ENCODE measurements at places on chromosomes 2 and 18.

- no peak for DNase-seq
Observed at GRCh38 chr2:191686729-191687128, 8.8 kb downstream of the NABP1 start.

- no peak for DNase-seq
Observed at GRCh38 chr2:172947461-172948153, 128.0 kb upstream of the MAP3K20 start.

GRCh38 chr2:46647766-46648742, 168.7 kb downstream of the TMEM247 start:
- DNase-seq, result no peak

DNA sequence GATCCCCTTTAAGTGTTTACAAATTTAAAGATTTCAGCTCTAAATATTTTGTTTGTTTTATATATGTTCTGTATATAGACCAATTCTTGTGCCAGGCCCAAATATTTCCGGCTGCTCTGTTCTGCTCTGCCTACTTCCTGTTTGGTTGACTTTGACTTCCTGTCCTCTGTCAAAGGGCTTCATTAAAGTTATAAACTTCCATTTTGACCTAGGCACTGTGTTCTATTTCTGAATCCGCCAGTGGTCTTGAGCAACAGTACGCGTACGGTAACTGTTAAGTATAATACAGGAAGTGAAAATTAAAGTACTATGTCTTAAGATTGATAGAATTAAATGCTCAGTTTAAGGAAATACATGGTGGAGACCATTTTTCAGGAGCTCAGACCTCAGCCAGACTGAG, 13.5 kb upstream of the REL start:
- DNase-seq, result no peak

DNA sequence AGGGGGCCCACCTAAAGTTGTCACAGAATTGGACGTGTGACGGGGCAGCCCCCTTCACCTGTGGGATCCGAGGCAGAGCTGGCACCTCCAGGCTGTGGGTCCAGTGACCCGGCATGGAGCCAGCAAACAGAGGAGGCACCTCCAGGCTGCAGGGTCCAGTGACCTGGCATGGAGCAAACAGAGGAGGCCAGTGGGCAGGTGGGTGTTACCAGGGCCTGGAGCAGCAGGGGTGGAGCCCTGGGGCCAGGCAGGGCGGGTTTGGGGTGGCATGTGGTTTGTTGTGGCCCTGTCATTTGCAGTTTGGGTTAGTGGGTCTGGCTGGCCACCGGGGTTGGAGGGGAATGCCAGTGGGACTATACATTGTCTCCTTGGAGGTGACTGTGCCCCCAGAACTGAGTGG, 68.2 kb downstream of the HPCAL1 start:
- no peak for DNase-seq

GRCh38 chr2:63189026-63189425, 138.4 kb downstream of the OTX1 start:
- no peak for DNase-seq

GRCh38 chr2:78887446-78887845, 138.1 kb upstream of the REG3G start:
- no peak for DNase-seq

DNA sequence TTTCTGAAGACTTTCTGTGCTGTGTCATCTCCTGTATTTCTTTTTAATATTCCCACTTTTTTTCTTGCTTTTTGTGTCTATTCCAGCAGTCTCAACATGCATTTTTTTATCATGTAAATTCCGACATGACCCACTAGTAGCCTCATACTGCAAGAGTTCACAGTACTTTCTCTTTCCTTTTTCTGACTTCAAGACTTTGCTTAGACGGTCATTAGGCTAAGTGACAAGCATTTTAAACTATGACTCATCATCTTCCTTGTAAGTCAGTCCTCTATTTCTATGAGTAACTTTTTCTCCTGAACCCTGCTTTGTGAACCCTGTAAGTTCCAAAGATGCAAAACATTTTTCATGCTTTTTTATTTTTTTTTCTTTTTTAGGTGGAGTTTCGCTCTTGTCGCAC, 381.2 kb downstream of the TXNL1 start:
- DNase-seq, result no peak

GRCh38 chr2:33126958-33127357, 180.2 kb downstream of the LTBP1 start:
- DNase-seq, result no peak

DNA sequence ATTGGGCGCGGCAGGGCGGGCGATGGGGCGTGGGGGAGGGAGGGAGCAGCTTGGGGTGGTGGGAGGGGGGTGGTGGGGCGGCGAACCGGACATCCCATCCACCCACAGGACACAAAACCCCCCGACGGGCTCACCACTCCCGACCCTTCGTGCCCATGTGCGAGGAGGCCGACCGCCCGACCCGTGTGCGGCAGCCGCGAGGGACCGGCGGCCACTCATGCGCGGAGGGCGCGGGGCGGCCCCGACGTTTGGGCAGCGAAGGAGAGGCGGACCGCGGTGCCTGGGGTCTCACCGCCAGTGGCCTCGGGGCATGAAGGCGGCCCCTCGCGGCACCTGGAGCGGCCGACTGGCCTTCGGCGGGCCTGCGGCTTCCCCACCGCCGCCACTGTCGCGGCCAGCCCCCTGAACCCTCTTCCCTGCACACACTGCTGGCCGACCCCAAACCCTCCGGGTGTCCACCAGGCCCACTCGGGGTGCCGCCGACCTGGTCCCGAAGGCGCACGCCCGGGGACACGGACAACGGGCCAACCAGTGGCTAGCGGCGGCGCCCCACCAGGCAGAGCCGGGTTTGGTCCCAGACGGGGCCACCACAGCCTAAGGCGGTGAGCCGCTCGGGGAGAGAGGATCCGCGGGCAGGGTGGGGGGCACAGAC, 94.6 kb upstream of the ANKRD30BL start:
- no peak for DNase-seq

GRCh38 chr2:137380610-137381009, 583.7 kb upstream of the HNMT start:
- DNase-seq, result no peak

- DNase-seq, result no peak
Observed at GRCh38 chr2:143209570-143210445, 80.6 kb downstream of the ARHGAP15 start.

DNA sequence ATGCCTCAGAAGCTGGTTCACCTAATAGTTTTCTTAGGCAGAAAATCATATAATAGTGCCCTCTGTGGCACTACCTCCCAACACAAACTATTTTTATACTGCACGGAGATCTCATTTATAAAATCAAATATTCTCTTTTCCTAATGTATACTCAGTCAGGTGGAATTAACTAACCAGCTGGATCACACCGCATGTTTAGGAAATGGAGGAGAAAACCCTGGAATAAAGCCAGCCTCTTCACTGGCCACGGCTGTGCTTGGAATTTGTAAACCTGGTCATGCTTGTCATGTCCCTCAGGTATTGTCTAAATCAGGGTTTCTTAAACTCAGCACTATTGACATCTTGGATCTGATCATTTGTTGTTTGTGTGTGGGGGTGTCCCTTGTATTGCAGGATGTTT, 85.6 kb downstream of the DOCK10 start:
- DNase-seq, result no peak

DNA sequence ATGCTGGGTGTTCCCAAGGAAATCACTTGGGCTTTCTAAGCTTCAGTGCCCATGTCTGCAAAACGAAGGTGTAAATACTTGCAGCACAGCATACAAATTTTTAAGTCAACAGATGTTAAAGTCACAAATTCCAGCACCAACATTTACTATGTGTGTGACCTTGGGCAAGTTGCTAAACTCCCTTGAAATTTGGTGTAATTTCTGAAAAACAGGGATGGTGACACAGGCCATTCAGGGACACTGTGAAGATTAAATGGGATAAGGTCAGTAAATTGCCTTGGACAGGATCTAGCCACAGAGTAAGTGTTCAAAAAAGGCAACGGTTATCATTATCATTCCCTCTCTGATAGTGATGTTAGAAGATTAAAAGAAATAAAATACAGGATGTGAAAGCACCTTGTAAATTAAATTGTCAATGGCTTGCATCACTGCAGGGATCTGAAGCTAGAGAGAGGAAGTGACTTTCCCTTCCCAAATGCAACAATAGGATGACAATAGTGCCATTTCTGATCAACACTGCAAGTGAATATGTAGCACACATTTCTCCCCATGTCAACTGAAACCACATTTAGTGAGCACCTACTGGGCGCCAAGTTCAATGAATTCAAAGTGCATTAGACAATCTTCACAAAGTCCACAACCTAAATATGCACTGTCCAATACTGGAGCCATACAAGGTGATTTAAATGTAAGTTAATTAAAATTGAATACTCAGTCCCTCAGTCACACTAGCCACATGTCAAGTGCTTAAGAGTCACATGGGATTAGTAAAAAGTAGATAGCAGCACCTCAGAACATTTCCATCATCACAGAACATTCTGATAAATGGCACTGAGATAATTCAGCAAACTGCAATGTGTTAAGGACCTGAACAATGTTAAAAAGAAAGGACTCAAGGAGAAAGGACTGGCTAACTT, 81.2 kb downstream of the STK39 start:
- DNase-seq, result no peak

DNA sequence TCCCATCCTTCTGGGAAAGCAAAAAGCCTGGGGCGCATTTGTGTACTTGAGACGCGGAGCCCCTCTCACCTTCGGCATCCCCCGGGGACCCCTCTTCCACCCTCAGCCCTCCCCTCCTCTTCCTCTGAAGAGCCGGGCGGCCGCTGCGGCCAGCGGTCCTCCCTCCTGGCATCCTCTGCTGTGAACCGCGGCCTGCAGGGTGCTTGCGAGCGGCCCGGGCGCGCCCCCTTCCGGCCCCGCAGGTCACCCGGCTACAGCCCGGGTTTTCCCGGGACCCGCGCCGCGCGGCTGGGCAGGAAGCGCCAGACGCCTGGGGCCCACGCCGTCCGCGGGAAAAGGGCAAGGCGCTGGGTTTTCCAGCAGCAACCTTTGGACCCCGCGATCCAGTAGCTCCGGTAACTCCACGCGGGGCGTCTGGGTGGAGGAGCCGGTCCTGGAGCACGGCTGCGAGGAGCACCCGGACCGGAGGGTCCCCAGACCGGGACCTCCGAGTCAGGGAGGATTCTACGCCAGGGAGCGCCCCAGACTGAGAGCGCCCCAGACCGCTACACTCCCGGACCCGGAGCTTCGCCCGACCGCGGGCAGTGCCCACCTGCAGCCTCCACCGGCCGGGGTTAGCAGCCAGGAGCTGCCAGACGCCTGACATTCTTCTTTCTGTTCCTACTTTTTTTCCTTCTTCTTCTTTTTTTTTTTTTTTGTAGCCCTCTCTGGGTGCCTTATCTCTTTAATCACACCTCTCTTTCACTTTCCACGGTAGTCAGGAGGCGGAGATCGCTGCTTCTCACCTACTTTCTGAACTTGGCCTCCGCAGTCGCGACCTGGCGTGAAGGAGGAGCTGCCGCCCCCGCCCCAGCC, at the start of gene IL18R1:
Gene IL18R1, plus strand, starts transcription at position 271 of the 855 bp plus-strand sequence. CDS start 6,865 bp downstream, outside the sequence.
- peak; percentile 58 for DNase-seq
